Endothelial cell of umbilical vein (primary cell): ENCODE measurements at places on chromosomes 12 and 14. TPM values are rescaled to one million over a fixed set of nuclear protein-coding genes. Genes with fewer than 3 reads are reported as not detected.
A peak's percentile ranks its signal among the peaks of the same experiment; 100 is the strongest.

- H3K27me3 ChIP-seq: no peaks in the 10 kb centered on the region
- H3K4me3 ChIP-seq: no peak overlapping the region
- H3K36me3 ChIP-seq: no peaks in the 10 kb centered on the region
- DNase-seq: no peak
Observed at GRCh38 chr14:65565948-65566347, 153.4 kb downstream of the FUT8 start.

DNA sequence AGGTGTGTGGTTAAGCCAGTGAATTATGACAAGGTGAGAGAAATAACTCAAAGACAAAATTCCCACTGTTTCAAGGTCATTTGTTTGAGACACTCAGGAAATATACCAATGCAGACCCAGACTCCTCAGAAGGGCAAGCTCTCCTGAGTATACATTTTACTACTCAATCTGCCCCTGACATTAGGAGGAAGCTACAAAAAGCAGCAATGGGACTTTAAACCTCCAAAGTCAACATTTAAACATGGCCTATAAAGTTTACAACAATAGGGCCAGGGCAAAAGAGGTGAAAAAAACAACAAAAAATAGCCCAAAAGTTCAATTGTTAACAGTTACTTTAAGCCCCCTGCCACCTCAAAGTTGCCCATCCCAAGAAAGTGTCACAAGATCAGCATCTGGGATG lies 19.5 kb upstream of the PEX5 start:
- H3K4me3 ChIP-seq: no peak overlapping the region
- no peaks in the 10 kb centered on the region for H3K4me1 ChIP-seq
- no peaks in the 10 kb centered on the region for H3K36me3 ChIP-seq
- H3K27ac ChIP-seq: no peak overlapping the region
- DNase-seq: no peak
- peaks cover 2% of the 10 kb centered on the region for H3K27me3 ChIP-seq

The VRTN gene
- not detected in 2 replicates for total RNA-seq

The CEBPE gene
- not detected in 2 replicates for total RNA-seq

DNA sequence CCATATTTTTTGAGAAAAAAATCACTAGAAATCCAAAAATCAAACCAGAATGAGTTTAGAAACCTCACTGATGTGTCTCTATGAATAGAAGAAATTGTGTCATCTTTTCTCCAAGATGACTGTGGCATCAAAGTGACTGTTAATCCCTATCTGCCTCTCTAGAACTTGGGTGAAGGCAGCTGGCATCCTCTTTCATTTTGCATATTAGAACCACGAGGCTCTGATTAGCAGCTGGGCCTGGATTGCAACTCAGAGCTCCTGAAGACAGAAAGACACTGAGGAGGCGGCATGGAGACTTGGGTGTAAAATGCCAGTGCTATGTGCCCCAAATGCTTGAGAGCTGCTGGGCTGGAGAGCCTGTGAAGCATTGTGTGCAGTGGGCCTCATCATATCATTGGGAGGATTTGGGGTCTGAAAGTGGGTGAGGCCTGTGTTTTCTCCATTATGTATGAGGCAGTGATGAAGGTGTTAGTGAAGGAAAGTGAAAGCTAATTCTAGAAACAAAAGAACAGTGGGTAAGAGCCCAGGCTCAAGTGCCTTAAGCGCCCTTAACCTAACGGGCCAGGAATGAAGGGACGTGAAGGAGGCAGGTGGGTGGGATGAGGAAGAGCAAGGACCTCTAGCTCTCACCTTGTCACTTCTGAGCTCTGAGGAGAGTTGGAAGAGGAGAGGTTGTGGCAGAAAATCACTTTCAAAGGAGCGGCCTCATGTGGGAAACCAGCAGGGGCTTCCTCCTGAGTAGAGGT lies 26.2 kb downstream of the NKX2-8 start:
- no peak overlapping the region for H3K27ac ChIP-seq
- no peaks in the 10 kb centered on the region for H3K4me1 ChIP-seq
- DNase-seq: no peak
- H3K4me3 ChIP-seq: no peak overlapping the region
- H3K27me3 ChIP-seq: peaks cover 7% of the 10 kb centered on the region

DNA sequence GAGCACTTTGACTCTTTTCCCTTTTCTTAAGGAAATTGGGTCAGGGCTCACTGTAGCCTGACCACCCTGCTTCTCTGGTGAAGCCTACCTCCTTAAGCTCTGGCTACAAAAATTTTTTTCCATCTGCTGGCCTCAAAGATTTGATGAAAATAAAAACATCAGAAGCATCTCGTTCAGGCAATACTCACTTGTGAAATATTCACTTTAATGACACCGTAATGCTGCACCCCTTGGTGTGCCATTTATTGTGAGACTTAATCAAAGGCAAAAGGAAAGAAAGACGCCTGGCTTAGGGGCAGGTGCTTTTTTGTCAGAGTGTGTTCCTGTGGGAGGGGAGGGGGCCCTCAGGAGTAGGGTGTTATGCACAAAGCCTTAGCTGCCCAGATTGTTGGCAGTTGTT lies 155.0 kb upstream of the TMPO start:
- H3K27ac ChIP-seq: no peak overlapping the region
- H3K36me3 ChIP-seq: no peaks in the 10 kb centered on the region
- H3K4me1 ChIP-seq: no peaks in the 10 kb centered on the region
- H3K4me3 ChIP-seq: no peak overlapping the region
- H3K27me3 ChIP-seq: peaks cover 2% of the 10 kb centered on the region

- no peaks in the 10 kb centered on the region for H3K36me3 ChIP-seq
- H3K4me1 ChIP-seq: no peaks in the 10 kb centered on the region
- no peak for DNase-seq
Observed at GRCh38 chr12:77745624-77746023, 85.1 kb upstream of the NAV3 start.

The OGFOD2 gene
- total RNA-seq: 17.9 and 24.1 TPM in 2 replicates

The ASCL1 gene
- total RNA-seq: not detected in 2 replicates

- no peaks in the 10 kb centered on the region for H3K4me1 ChIP-seq
- H3K36me3 ChIP-seq: no peaks in the 10 kb centered on the region
- no peaks in the 10 kb centered on the region for H3K27me3 ChIP-seq
- no peak overlapping the region for H3K27ac ChIP-seq
- DNase-seq: no peak
- no peak overlapping the region for H3K4me3 ChIP-seq
Observed at GRCh38 chr14:97177016-97177415, 379.8 kb downstream of the VRK1 start.

DNA sequence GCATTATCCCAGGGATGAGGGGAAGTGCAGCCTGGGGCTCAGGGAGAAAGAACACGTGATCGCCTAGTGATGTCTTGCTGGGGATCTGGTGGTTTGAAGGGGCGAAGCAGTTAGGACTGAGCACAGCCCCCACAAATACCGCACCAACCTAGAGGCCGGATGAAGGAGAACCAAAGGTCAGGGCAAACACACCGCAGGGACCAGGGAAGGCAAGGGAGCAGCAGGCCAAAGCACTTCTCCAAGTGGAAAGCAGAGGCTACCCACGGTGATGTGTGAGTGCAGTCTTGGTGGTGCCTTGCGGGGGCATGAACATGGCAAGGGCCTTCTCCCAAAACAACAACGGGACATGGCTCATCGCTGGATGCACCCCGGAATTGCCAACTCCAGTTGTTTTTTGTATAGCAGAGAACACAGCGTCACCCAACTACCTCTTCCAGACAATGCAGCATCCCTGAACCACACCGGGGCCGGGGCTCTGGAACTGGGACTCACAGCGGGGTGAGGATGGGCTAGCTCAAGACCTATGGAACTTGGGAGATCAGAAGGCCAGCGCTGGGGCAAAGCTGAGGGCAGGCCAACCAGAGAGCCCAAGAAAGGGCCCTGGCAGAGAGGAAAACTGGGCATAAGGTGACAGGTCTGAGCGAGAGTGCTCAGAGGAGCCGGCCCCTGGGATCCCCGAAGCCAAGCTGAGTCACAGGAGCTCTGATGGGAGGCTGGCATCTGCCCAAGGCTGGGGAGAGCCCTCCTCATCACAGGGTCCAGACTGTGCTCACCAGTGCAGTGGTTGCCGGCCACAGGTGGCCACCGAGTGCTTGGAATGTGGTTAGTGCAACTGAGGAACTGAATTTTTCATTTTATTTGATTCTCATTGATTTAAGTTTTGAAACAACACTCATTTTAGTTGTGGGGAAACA lies 11.1 kb downstream of the GALNT16 start:
- no peak overlapping the region for H3K27ac ChIP-seq
- DNase-seq: no peak
- H3K4me3 ChIP-seq: no peak overlapping the region
- H3K27me3 ChIP-seq: peaks cover 20% of the 10 kb centered on the region
- peaks cover 8% of the 10 kb centered on the region for H3K4me1 ChIP-seq

DNA sequence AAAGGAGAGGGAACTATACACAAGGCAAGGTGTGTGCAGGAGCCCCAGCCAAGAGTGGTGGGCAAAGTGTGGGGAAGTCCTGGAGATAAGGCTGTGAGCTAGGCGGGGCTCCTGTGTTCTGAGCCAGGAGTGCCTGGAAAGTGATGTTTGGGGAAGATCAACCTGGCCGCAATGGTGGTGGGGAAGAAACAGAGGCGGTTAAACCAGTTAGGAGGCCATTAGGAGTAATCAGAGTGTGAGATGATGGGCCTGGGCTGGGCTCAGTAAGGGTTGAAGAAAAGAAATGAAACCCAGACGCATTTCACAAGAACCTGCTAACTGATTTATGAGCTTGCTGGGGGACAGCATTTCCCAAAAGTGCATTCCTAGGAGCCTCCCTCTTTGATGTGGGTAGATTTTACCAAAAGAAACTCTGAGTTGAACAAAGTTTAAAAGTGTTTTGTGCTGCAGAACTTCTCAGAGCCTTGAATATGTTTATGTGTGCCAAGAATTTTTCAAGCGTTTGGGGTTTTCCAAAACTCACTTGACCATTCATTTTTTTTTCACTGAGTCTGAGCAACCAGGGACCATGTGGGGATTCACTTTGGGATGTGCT lies 34.2 kb upstream of the LRP1-AS start:
- H3K36me3 ChIP-seq: no peaks in the 10 kb centered on the region
- DNase-seq: no peak
- no peaks in the 10 kb centered on the region for H3K4me1 ChIP-seq
- H3K27ac ChIP-seq: no peak overlapping the region

The RNF212B gene
- total RNA-seq: not detected in 2 replicates

DNA sequence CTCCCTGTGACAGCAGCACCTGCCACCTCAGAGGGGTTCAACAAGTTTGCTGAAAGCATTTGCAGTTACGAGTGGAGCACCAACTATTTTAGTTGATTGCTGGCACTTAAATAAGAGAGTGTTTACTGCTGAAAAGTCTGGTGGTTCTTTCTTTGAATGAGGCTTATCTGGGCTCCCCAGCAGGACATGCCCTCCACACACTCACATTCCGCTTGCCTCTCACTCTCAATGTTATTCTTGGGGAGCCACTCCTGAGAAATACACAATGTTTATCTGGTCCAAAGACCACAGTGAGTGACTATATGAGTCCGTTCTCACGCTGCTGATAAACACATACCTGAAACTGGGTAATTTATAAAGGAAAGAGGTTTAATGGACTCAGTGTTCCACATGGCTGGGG lies 31.9 kb downstream of the NT5DC3 start:
- no peak overlapping the region for H3K27ac ChIP-seq
- peaks cover 24% of the 10 kb centered on the region for H3K4me1 ChIP-seq
- no peaks in the 10 kb centered on the region for H3K27me3 ChIP-seq
- peak; percentile 15 for DNase-seq
- peaks cover 2% of the 10 kb centered on the region for H3K36me3 ChIP-seq

The RNU6-8 gene
- not detected in 2 replicates for total RNA-seq

DNA sequence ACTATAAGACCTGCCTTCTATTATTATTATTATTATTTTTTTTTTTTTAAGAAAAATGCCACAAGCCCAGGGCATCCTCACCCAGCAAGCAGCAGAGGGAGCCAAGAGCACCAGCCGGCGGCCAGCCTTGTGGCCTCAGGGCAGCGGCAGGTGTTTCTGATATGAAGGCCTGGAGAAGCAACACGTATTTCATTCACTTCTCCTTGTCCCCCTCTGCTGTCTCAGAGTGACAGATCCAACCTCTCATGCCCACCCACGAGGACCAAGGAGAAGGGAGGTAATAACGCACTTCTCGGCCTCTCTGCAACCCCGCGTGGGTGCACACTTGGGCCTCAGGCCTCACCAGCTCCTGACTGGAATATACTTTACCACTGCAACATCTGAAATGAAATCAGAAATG lies 25.4 kb downstream of the CDC42BPB start:
- no peak overlapping the region for H3K27ac ChIP-seq
- H3K36me3 ChIP-seq: no peaks in the 10 kb centered on the region
- no peaks in the 10 kb centered on the region for H3K27me3 ChIP-seq
- peak; percentile 25 for DNase-seq
- H3K4me3 ChIP-seq: no peak overlapping the region

GRCh38 chr14:44995196-44995595 lies 33.2 kb downstream of the TOGARAM1 start:
- H3K27me3 ChIP-seq: no peaks in the 10 kb centered on the region
- DNase-seq: no peak
- no peak overlapping the region for H3K4me3 ChIP-seq
- no peak overlapping the region for H3K27ac ChIP-seq
- no peaks in the 10 kb centered on the region for H3K4me1 ChIP-seq

The GPX2 gene
- not detected in 2 replicates for total RNA-seq
